Activated CD4-positive, alpha-beta T cell treated with anti-CD3 and anti-CD28 coated beads for 36 hours (primary cell): ENCODE measurements at places on chromosomes 3 and 15. TPM values are rescaled to one million over a fixed set of nuclear protein-coding genes. Genes with fewer than 3 reads are reported as not detected.

The NCEH1 gene
- 6.3 TPM for total RNA-seq

The PATL2 gene
- total RNA-seq, result 14.1 TPM

The LDHAL6B gene
- total RNA-seq, result not detected

The GPR160 gene
- 9.4 TPM for total RNA-seq

The CHST13 gene
- total RNA-seq, result not detected

The PAQR5 gene
- not detected for total RNA-seq

The TMC3 gene
- not detected for total RNA-seq

The EXD1 gene
- not detected for total RNA-seq

The RTP4 gene
- 3.1 TPM for total RNA-seq

- no peak for DNase-seq
Observed at GRCh38 chr15:75928680-75929608, 25.3 kb downstream of the FBXO22 start.

- no peak for DNase-seq
Observed at GRCh38 chr3:52124766-52125165, 29.5 kb downstream of the POC1A start.

DNA sequence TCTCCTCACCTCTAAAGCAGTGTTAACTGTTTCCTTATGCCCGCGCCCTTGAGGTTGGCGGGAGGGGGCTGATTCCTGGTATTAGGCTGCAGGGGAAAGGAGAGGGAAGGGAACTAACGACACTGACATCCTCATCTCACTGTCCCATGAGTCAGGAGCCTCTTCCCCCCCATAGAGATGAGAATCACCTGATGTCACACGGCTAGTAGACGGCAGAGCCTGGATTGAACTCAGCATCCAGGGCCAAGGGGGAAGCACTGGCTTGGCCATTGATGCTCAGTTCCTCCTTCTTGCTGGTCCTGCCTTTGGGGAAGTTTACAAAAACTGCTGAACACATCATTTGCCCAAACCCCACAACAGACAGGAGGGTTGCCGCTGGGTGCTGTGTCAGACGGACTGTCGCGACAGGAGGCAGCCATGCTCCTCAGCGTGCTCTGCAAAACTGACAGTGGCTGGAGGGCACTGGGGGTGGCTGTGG lies 38.5 kb downstream of the IDH2 start:
- no peak for DNase-seq

DNA sequence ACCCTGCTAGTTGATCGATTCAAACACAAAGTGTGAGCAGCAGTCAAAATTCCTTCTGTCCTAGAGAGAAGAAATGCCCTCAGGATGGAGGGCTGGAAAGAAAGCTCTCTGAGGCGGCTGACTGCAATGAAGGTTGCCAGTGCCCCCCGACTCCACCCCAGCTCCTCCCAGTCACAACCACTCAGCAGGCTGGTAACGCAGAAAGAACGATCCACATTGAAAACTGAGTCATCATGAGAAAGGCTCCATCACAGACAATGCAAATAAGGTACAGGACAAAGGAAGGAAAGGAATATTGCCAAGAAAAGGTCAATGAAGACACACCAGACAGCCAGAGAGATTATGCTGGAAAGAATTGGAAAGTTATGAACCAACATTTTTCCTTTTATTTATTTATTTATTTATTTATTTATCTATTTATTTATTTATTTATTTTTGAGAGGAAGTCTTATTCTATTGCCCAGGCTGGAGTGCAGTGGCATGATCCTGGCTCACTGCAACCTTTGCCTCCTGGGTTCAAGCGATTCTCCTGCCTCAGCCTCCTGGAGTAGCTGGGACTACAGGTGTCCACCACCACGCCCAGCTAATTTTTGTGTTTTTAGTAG lies 17.4 kb upstream of the VGLL4 start:
- no peak for DNase-seq

DNA sequence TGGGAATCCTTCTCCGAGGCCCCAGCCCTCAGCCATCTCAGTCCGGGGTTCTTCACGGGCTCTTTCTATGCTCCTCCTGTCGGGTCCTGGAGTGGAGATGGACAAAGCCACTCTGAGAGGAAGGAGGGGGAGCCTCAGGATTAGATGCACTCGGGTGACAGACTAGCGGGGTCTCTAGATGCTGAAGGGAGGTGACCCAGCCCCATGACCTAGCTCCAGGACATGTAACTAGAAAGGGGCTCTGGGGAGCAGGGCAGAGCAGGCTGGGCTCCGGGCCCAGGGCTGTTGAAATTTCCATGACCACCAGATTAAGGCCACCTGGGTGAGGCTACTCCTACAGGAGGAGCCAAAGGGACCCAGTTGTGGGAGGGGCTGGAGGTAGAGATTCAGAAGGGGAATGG lies 14.8 kb upstream of the SKIC8 start:
- DNase-seq, result no peak

GRCh38 chr15:73972984-73973682 lies 19.0 kb downstream of the STOML1 start:
- DNase-seq, result peak; percentile 91

- no peak for DNase-seq
Observed at GRCh38 chr3:89795506-89795905, 688.1 kb downstream of the EPHA3 start.

GRCh38 chr3:141039589-141039988 lies 11.6 kb upstream of the SPSB4 start:
- DNase-seq, result no peak

- peak; percentile 40 for DNase-seq
Observed at GRCh38 chr3:20055020-20055775, 15.0 kb downstream of the KAT2B start.

DNA sequence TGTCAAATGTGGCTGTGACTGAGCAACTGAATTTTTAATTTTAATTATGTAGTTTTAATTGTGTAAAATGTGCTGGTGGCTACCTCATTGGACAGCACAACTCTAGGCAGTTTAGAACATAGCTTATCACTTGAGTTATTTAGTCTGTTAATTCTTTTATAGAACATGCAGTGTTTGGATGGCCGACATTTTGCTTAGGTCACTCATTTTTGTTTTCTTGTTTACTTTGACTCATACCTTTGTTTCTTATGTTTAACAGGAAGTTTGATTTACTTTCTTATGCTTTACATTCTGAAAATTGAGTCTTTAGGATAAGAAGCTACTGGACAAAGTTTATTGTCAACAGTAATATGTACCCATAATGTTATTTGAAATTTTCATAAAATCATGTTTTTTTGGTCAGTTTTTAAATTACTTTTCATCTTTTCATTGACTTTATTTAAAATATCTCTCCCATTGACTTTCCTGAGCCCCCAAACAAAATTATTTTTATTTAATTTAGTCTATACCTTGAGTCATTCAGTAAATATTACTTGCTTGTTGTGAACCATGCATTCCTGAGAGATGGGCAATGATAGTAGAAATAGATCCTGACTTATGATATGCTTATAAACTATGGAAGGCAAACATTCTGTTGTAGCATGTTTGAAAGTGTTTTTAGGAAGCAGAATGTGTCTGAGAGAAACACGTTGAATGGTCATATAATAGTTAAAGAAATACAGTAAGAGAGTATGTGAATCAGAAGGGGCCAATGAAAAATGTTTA lies 60.6 kb downstream of the TCF12 start:
- DNase-seq, result no peak

- DNase-seq, result no peak
Observed at GRCh38 chr3:16670191-16670590, 65.0 kb upstream of the DAZL start.

DNA sequence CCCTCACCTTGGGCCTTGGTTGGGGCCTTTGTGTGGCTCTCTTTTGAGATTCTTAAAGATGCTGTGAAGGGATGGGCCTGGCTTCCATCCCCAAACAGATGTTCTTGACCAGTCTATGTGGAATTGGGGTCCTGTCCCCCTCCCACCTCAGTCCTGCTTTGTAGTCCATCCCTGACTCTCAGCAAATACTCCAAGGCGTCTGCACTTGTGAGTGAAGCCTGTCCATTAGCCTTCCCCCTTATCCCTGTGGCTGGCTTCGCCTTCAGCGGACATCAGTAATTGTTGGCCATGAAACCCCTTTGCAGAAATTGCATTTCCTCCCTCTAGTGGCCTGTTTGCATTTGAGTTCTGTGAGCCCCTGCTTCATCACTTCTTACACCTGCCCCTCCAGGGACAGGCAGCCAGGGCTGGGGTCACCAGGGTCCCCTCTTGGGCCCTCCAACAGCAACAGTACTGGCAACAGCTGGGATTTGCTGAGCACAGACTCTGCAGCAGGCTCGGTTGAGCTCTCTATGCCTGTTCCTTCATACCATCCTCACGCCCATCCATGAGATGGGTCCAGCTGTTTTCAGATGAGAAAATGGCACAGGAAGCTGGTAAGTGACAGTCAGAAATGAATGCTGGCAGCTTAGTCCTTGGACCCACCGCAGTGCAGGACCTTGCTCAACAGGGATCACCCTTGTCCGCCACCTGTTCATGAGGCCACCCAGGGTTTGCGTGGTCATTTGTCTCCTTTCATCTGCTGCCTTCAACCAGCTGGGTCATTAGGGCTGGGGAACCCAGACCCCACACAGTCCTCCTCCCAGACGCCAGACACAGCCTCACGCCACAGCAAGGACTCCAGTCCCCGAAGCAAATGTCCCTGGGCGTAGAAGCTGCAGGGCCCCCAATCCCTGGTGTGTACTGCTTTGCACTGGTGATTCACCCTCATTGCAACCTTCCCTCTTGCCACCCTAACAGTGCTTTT lies 8.9 kb upstream of the LRRK1 start:
- DNase-seq, result no peak

- DNase-seq, result no peak
Observed at GRCh38 chr3:94336046-94336753, 273.3 kb downstream of the NSUN3 start.

DNA sequence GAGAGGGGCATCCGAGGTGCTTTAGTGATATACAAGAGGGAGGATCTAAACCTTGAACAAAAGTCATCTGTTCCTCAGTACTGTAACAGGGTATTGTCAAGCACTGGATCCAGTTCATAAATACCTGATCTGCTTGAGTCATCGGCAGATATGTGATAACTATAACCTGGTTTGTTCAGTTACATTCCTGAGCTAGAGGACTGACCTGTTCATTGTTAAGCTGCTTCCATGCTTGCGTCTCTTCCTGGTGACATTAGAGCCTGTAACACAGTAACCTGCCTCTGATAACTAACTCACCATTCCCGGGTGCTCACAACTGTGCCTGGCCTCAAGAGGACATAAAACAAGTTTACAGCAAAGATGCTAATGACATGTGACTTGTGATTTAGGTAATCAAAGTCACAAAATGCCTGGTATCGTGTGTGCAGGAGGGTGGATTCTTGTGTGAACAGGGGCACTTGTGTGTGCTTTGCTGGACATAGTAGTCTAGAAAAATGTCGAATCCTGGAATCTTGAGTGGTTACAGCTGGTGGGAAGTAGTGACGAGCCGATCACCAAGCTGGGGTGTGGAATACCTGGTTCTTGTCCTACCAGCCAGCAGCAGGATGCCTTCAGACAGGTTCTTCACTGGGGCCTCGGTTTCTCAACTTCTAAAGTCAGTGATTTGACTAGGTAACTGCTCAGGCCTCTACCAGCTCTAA lies 30.9 kb upstream of the POLR2M start:
- no peak for DNase-seq

DNA sequence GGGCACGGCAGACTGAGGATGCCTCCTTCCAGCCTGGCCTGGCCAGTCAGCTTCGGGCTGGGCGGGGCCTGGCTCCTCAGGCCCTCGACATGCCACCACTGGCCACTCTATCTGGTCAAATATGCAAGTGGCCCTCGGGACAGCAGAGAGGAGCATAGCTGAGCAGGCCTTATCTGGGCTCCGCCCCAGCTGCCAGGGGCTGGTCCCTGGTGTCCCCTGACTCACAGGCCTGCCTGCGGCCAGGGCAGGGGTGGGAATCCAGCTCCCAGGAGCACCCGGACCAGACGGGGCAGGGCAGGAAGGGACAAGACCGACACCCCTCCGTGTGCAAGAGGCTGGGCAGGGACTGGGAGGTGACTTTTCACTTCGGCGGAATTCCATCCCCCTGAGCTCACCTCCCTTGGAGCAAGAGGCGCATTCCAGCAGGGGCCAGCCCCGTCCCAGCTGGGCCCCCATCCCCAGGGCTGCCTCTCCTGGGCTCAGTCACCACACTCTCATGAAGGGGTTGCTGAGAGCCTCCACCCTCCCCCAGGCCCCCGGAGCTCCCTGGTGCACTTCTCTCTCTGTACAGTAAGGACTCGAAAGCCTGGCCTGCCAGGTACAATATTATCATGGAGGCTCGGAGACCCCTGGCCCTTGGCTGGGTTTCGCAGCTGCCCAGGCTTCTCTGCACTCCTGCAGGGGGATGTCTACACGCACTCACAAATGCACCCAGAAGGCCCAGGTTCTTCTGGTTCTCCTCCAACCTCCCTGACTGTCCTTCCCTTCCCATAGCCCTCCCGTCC lies 29.5 kb downstream of the WNT7A start:
- no peak for DNase-seq

DNA sequence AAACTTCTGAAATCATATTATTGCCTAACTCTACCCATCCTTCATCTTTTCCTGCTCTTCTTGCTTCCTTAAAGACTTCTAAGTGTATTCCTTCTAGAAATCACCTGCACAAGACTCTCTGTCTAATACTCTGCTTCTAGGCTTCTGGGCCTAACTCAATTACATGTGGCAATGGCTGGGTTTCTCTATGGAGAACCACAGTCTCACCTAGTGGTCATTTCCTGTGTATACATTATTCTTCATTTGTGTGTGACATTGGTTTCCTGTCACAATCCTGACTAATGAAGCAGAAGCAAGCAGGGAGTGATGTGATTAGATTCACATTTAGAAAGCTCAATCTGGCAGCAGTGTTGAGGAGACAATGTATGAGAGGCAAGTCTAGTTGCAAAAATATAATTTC lies 16.9 kb upstream of the CLDN1 start:
- DNase-seq, result no peak
